SJSA1 (cell line): ENCODE measurements at places on chromosomes 12 and 14. TPM values are rescaled to one million over a fixed set of nuclear protein-coding genes. Genes with fewer than 3 reads are reported as not detected.

DNA sequence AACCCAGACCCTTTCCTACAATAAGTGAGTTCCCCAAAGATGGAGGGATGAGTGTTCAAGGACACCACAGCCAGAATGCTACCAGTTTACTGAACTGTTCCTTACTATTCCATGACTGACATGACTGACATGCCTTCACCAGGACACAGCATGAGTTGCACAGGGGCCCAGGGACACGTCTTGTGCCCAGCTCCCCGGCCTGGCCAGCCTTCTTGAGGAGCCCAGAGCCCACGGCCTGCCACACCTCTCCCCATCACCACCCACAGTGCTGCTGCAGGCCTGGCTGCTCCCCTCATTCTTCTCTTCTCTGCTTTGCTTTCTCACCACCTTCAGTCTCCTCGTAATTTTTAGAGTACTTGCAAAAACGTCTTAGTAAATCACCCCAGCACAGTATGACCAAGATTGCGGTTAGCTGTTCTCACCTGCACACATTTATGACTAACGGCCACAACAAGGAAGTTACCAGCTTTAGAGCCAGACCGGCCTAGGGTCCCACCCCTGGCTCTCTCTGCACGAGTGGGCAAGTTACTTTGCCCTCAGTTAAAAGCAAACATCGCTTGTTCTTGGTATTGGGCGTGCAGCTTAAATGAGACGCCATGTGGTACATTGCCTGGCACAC lies 18.5 kb downstream of the PPP2R5E start:
- DNase-seq = no peak

DNA sequence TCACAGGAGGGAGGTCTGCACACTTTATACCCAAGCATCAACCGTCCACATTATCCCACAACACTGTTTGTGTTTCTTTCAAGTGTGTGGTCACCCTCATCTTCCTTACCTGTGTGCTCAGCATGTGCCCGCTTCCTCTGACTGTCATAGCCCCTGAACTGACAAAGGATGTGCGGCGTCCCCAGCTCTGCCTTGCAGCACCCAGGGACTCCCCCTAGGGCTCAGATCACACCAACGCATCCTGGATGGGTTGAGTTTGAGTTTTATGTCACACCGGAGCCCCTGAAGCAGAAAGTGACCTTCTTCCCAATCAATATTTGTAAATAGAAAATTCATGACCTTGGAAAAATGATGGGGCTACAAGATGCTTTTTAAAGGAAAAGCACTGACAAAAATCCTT lies 770.7 kb upstream of the TMEM132C start:
- DNase-seq = no peak

- no peak for DNase-seq
Observed at GRCh38 chr12:125734137-125734536, 668.9 kb downstream of the AACS start.

GRCh38 chr12:105470601-105471000 lies 140.1 kb downstream of the C12orf75 start:
- DNase-seq = no peak

DNA sequence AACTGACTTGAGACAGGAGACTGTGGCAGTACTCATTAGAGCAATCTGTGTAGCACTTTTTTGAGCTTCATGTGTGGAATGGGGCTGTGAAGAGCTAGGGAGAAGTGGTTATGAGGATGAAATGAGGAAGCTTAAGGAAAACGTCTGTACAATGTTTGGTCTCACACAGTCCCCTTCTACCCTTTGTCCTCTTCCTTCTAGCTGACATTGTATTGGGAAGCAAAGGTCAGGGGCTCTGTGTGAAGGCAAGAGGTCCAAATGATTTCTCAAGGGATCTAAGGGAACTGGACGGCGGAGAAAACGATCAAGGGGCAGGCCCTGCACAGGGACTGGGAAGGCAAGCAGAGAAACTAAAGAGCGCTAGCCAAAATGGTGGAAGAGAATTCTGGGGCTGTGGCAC lies 13.1 kb upstream of the CIPC start:
- no peak for DNase-seq

- DNase-seq = no peak
Observed at GRCh38 chr14:39232554-39233415, 930 bp upstream of the MIA2 start.

DNA sequence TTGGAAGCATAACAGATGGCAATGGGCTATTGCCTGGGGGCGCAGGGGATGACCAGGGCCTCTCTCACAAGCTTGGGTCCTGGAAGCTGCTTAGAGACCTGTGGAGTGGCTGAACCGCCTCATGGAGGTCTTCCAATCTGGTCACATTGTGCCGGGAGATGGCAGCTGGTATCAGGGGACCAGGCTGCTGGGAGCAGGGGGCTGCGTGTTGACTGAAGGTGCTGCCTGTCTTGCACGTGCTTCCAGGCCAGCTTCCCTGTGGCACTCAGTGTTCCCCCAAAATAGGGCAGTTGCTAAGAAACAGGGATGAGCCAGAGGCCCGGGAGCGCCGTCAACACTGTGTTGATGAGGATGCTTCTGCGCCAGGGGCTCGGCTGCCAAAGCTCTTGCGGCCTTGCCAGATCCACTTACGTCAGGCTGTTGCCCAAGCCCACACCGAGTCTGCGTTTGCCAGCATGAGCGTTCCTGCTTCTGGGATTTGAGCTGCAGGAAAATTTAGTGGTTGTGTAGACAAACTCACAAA lies 39.8 kb downstream of the ELK3 start:
- DNase-seq = no peak

DNA sequence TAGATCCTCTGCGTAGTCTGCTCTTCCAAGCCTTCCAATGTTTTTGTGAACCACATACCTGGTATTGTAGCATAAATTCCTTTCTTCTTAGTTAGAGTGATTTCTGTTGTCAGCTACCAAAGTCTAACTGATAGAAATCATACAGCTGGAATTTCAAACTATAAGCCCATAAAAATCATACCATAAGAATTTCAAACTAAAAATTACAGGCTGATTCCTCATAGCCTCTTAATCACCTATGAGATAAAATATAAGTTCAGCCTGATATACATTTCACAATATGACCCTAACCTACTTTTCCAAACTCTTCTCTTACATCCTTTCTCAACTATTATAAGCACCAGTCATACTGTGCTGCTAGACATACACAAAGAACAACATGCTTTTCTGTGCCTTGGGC lies 64.8 kb downstream of the PTHLH start:
- DNase-seq = peak; percentile 15

- DNase-seq = no peak
Observed at GRCh38 chr12:69529021-69529420, 56.2 kb upstream of the CCT2 start.

GRCh38 chr12:107411792-107412535 lies 273.6 kb upstream of the PWP1 start:
- DNase-seq = peak; percentile 84

GRCh38 chr12:104377514-104377812 lies 73.9 kb downstream of the EID3 start:
- DNase-seq = no peak

GRCh38 chr12:106845902-106846301 lies 71.4 kb downstream of the RIC8B start:
- DNase-seq = no peak

GRCh38 chr14:104397956-104398355 lies 181.6 kb upstream of the C14orf180 start:
- no peak for DNase-seq

GRCh38 chr12:48780381-48781025 lies 8.4 kb downstream of the ADCY6 start:
- DNase-seq = no peak

DNA sequence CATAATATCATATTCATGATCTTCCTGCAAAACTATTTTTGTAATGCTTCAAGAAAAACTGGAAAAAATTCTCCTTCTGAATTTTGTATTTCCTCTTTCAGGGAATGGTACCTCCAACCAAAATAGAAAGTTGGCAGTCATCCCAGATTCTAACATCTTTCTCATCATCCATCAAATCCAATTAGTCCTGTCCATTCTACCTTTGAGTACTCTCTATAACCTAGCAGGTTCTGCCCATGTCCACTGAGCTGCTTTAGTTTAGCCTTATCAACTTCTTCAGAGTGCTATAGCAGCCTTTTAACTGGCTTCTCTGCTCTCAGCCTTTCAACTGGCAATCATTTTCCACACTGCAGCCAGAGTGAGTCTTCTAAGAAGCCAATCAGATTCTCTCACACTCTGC lies 236.2 kb downstream of the AKAP6 start:
- DNase-seq = no peak

- no peak for DNase-seq
Observed at GRCh38 chr12:92621833-92622232, 81.0 kb upstream of the PLEKHG7 start.

- DNase-seq = no peak
Observed at GRCh38 chr14:98725191-98725590, 546.8 kb downstream of the BCL11B start.

DNA sequence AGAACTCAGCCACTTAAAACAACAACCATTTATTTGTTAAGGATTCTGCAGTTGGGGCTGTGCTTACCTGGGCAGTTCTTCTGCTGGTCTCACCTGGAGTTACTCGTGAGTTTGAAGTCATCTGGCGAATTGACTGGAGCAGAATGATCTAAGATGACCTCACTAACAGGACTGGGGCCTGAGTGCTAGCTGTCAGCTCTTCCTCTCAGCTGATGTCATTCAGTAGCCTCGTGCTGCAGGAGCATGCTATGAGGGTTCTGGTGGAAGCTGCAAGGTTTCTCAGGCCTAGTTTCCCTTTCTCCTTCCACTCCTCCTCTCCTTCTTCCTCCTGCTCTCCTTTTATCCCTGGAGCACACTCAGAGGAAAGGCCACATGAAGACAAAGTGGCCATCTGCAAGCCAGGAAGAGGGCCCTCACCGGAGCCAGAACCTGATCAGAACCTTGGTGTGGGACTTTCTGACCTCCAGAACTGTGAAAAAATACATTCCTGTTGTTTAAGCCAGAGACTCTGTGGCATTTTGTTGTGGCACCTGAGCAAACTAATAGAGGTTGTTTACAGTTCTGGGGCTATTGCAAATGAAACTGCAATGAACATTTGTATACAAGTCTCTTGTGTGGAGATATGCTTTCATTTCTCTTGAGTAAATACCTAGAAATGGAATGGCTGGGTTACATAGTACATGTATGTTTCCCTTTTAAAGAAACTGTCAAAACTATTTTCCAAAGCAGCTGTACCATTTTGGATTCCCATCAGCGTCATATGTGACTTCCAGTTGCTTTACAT lies 21.9 kb upstream of the MAP3K9 start:
- DNase-seq = no peak

- no peak for DNase-seq
Observed at GRCh38 chr14:89165189-89166181, 251.5 kb downstream of the FOXN3 start.

- no peak for DNase-seq
Observed at GRCh38 chr14:70654632-70655031, 12.9 kb downstream of the TTC9 start.

DNA sequence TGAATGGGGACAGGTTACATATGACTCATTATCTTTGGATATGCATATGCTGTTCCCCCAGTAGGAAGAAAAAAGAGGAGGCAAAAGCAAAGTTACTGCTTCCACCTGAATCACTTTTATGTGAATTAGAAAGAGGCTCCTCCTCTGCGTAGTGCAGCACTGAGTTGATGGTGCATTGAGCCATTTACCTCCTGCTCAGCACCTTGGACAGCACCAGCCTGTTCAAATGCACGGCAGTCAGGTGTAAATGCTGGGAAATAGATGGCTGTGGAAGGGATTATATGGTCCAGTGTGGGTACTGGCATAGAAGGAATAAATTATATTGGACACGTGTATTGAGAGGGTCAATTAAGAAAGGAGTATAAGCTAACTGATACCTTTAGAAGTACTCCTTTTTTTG lies 541.9 kb upstream of the SEL1L start:
- DNase-seq = no peak

GRCh38 chr14:22070119-22070982 lies 396.7 kb upstream of the OR4E1 start:
- DNase-seq = no peak

DNA sequence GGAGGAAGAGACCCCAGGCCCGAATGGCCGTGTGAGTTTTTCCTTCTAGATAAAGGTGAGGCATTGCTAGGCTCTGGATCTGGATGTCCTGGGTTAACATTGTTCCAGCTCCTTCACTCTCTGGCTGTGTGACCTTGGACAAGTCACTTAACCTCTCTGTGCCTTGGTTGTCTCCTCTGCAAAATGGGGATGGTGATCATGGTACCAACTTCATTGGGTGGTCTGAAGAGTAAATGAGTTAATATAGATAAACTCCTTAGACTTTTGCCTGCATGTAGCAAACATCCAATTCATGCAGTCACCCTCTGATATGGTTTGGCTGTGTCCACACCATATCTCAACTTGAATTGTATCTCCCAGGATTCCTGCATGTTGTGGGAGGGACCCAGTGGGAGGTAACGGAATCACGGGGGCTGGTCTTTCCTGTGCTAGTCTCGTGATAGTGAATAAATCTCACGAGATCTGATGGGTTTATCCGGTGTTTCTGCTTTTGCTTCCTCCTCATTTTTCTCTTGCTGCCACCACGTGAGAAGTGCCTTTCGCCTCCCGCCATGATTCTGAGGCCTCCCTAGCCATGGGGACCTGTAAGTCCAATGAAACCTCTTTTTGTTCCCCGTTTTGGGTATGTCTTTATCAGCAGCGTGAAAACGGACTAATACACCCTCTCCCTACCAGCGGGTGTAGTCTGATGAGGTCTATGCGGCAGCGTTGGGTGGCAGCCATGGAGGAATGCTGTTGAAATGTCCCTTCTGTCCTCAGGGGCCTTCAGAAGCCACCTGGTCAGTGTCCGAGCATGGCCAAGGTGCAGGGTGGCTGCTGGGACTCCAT lies 256.1 kb downstream of the GLT1D1 start:
- no peak for DNase-seq

DNA sequence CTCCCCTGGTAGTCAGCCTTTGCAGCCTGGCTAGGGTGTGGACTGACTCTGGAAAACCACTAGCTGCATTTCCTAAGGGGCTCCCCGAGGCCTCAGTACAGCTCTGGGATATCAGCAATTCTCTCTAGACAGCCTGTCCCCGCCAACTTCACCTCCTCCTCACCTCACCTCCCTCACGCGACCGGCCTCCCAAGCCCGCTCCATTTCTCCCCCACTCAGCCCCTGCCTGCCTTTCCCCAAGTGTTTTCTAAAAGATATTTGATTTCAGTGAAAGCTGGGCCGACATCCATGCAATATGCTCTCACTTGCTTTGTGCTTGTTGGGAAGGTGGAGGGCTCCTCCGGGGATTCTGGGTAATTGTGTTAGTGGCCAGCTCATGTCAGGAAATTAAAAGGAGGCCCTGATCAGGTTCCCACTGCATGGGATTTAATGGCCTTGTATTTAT lies 91.8 kb downstream of the ESRRB start:
- no peak for DNase-seq

GRCh38 chr12:116458492-116458891 lies 100.7 kb upstream of the MAP1LC3B2 start:
- no peak for DNase-seq

HOXC6 gene
- total RNA-seq = 2.9 and 6.2 TPM in 2 replicates

HOXC12 gene
- total RNA-seq = 8.6 and 11.0 TPM in 2 replicates

GALNT8 gene
- not detected in 2 replicates for total RNA-seq

OR6C2 gene
- total RNA-seq = not detected in 2 replicates

NGB gene
- not detected in 2 replicates for total RNA-seq
